ENCODE measurements at places on chromosomes 4 and X.

DNA sequence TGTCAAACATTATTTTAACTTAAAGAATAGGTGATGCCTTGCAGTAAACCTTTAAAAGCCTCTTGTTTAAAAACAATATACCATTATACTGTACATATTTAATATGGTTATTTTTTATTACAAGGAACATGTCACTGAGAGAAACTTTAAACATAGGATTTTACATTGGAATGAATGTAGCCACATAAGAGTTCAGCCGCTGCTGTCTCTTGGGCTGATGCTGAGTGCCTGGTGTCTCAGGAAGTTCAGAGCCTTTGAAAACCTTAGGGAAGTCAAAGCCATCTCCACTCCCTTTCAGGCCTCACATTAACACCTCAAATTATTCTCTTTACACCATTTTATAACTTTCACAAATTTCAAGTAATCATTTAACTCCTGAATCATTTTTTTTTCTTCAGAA lies 93.5 kb upstream of the DKK2 start:
- DNase-seq, result no peak

GRCh38 chr4:100286636-100287035 lies 96.4 kb upstream of the DDIT4L start:
- no peak for DNase-seq

DNA sequence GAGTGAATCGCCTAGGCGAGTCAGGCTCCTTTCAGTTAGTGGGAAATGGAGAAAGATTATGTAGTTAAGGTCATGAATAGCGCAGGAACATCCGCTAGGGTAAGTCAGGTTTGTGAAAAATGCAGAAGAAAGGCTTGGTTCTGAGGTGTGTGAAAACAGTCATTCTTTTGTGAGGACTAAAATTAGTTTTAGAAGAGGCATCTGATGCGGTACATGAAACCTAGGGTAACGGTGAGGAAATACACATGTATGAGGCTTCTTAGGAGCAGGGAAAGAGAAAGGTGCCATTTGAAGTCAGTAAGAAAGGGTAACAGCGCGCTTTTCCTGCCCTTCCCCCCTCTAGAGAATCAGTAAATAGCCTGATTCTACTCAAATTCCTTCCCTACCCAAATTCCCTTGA lies 570 bp upstream of the RNF128 start:
- no peak for DNase-seq

DNA sequence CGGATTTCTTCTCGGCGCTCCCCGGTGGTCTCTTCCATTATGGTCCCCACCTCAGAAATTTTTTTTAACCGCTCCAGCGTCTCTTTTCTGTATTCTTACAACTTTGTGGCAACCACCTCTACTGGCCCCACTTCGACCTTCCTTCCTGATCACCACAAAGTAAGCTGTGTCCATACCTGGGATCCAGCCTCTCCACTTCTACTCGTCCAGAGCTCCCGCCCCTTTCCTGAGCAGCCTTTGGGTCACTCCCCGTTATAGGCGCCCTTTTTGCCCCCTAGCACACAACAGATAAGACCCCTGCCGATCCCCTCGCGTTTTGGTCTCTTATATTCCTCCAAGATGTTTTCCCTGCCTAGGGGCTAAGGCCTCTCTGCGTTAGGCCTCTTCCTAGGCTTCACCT lies 557 bp downstream of the PIGG start:
- DNase-seq, result no peak

DNA sequence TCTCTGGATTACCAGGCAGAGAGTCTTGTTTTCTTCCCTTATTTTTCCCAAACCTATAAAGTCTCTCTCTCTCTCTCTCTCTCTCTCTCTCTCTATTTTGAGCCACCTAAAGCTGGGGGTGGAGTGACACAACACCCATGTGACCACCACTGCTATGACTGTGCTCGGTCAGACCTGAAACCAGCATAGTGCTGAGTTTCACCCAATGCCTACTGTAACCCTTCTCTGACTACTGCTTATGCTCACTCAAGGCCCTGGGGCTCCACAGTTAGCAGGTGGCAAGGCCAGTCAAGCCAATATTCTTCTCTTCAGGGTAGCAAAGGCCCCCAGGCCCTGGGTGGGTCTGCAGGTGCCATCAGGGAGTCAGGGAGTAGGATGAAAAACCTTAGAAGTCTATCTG lies 114.7 kb upstream of the ARMCX2 start:
- DNase-seq, result no peak

- no peak for DNase-seq
Measured at GRCh38 chr4:47831026-47831679, 6.7 kb downstream of the CORIN start.

GRCh38 chr4:180465364-180465763 lies 1777.8 kb upstream of the TENM3 start:
- no peak for DNase-seq

DNA sequence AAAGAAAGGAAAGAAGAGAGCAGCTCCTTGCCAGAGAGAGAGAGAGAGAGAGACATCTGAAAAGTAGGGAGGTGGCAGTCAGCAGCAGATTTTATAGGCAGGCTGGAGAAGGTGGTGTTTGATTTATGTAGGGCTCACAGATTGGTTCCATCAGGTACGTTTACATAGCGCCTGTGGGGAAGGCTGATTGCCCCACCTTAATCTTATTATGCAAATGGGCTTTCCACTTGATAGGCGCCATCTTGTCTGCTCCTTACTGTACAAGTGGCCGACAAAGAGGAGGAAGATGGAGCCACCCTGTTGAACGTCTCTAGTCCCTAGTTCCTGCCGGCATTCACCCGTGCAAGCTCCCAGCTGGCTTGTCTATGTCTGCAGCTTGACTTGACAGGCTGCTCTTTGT lies 49.1 kb upstream of the DHRSX start:
- DNase-seq, result no peak

- DNase-seq, result peak; percentile 76
Measured at GRCh38 chr4:150569384-150569987, 12.5 kb upstream of the MAB21L2 start.

DNA sequence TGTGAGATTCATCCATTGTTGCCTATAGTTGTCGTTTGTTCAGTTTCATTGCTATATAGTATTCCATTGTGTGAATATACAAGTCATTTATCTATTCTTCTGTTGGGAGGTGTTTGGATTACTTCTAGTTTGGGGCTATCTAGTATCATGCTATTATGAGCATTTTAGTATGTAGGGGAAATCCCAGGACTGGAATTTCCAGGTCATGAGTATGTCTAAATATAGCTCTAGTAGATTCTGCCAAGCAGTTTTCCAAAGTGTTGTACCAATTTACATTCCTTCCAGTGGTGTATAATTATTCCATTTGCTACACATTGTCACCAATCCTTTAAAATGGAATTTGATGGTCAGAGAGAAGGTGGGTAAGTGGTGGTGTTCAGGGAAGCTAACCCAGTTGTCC lies 30.1 kb downstream of the EGFL6 start:
- no peak for DNase-seq

- DNase-seq, result no peak
Measured at GRCh38 chrX:44157283-44157682, 184.1 kb upstream of the NDP start.

All from LHCN-M2 (cell line).